ENCODE measurements at places on chromosomes 4 and X.

GRCh38 chr4:140105436-140105835 lies 48.5 kb downstream of the MAML3 start:
- DNase-seq = no peak

GRCh38 chrX:1524874-1525582 lies 12.0 kb downstream of the P2RY8 start:
- no peak for DNase-seq

- no peak for DNase-seq
Measured at GRCh38 chrX:24341795-24342194, 18.6 kb upstream of the SUPT20HL1 start.

GRCh38 chr4:37935026-37935425 lies 25.2 kb upstream of the PTTG2 start:
- no peak for DNase-seq

- no peak for DNase-seq
Measured at GRCh38 chr4:170374770-170375169, 285.0 kb upstream of the AADAT start.

DNA sequence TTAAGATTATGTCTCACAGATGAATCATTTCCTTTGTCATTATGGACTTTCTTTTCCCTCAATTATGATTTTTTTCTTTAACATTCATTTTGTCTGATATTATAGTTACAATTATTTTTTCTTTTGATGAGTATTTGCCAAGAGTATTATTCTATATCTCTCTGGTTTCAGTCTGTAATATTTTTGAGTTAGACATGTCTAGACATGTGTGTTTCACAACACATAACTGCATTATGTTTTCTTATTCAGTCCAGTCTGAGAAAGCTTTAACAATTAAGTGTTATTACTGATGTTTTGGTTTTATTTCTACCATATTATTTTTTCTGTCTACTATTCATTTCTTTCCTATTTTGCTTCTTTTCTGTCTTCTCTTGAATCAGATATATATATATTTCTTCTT lies 108.3 kb upstream of the MID1IP1 start:
- DNase-seq = no peak

- DNase-seq = no peak
Measured at GRCh38 chrX:108130889-108131288, 39.3 kb downstream of the ATG4A start.

- DNase-seq = no peak
Measured at GRCh38 chr4:79042079-79042674, 102.9 kb upstream of the PAQR3 start.

GRCh38 chrX:118039591-118039990 lies 77.0 kb downstream of the KLHL13 start:
- DNase-seq = no peak

GRCh38 chrX:110131031-110131430 lies 128.1 kb downstream of the TMEM164 start:
- DNase-seq = no peak

GRCh38 chr4:16812041-16812440 lies 86.4 kb downstream of the LDB2 start:
- no peak for DNase-seq

DNA sequence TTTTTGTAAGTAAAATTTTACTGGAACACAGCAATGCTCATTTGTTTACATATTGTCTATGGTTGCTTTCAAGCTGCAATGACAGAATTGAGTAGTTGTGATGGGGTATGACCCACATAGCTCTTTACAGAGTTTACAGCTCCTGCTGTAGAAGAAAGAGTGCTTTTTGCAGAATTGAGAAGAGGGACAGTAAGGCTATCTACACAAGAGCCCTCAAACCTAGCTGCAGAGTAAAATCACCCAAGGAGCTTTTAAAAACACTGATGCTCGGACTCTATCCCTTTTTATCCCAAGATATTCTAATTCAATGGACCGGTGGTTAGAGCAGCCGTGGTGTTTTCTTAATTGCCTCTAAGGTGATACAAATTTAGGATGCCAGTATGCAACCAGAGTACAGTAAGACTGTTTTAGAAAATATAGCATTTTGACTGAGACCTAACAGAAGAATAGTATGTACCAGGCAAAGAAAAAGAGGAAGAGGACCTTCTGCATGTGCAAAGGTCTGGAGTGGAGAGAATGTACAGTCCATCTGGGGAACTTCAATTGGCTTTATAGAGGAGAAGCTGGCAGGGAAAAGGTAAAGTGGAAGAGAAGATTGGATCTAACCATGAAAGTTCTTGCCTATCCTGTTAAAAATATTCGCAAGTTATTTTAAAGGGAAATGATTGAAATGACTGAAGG lies 663.6 kb upstream of the CPEB2 start:
- no peak for DNase-seq
